Activated naive CD4-positive, alpha-beta T cell treated with anti-CD3 and anti-CD28 coated beads for 36 hours (primary cell): ENCODE measurements at places on chromosomes 6 and 20. TPM values are rescaled to one million over a fixed set of nuclear protein-coding genes. Genes with fewer than 3 reads are reported as not detected.

- no peaks in the 10 kb centered on the region for H3K27me3 ChIP-seq
- peaks cover 14% of the 10 kb centered on the region for H3K36me3 ChIP-seq
- DNase-seq = no peak
- peak overlapping the region; percentile 94 for H3K4me3 ChIP-seq
These were observed 662 bp upstream of the SLC9A8 start for GRCh38 chr20:49811825-49812506.

ARHGAP40 gene
- not detected for total RNA-seq

GRCh38 chr6:157672726-157673412, 150.2 kb upstream of the SNX9 start:
- no peak for DNase-seq
- no peak overlapping the region for H3K4me3 ChIP-seq
- no peaks in the 10 kb centered on the region for H3K27me3 ChIP-seq
- H3K27ac ChIP-seq = no peak overlapping the region
- H3K36me3 ChIP-seq = no peaks in the 10 kb centered on the region

DAAM2 gene
- total RNA-seq = not detected

DNA sequence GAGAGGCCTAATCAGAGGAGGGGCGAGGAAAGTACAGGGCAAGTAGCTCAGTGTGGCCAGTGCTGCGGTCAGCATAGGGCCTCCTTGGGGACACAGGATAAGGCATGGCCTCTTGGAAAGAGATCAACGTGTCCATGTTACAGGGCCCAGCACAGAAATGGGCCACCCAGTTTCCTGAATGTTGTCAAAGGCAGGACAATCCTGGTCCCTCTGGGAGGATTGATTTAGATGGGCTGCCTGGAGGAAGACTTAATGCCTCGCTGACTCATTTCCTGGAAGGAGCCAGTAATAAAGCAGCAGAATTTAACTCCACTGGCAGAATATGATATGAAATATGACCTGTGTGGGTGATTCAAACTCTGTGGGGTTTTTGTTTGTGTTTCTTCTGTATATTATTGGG, 16.6 kb downstream of the DDO start:
- no peak overlapping the region for H3K27ac ChIP-seq
- no peaks in the 10 kb centered on the region for H3K36me3 ChIP-seq
- H3K4me1 ChIP-seq = no peaks in the 10 kb centered on the region

DNA sequence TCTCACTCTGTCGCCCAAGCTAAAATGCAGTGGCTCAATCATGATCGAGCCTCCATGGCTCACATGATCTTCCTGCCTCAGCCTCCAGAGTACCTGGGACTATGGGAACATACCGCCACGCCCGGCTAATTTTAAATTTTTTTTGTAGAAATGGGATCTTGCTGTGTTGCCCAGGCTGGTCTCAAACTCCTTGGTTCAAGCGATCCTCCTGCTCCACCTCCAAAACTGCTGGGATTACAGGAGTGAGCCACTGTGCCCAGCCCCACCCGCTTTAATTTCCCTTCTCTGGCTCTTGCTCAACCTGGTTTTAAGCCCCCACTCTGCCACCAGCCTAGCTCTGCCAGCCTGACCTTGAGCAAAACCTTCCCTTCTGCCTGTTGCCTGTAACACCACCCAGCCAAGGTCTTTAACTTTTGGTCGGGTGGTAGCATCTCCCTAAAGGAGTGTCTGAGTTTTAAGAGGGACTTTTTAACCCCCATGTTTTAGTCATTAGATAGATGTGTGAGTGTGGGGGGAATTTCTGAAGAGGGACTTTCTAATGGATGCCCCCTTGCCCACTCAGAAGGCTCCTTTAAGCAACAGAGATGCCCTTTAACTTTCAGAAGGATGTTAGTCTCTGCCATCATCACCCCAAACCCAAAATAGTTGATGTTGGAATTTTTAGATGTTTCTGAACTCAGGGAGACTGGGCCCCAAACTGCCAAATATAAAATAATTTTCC, 71.8 kb upstream of the FOXP4 start:
- H3K27me3 ChIP-seq = peaks cover 43% of the 10 kb centered on the region
- H3K4me1 ChIP-seq = peaks cover 8% of the 10 kb centered on the region
- no peak overlapping the region for H3K27ac ChIP-seq
- H3K36me3 ChIP-seq = no peaks in the 10 kb centered on the region
- H3K4me3 ChIP-seq = no peak overlapping the region

PTK6 gene
- total RNA-seq = 0.38 TPM

C2 gene
- total RNA-seq = 2.1 TPM

DNA sequence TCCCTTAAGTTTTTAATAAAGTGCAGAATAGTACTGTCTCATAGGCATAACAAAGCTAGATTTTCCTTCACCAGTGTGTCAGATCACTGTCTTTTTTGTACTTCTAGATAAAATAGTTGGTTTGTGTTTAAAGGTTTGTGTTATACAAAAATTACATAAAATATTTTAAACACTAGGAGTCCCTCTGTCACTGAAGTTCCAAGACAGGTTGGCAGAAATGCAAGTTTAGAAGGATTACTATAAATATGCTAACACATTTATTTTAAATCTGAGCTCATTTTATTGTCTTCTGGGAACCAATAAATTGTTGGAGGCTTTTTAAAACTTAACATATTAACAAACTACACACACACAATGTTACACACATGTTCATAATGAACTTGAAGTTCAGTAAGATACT, 30.8 kb upstream of the RUNX2 start:
- DNase-seq = no peak
- peaks cover 35% of the 10 kb centered on the region for H3K4me1 ChIP-seq
- H3K27ac ChIP-seq = no peak overlapping the region
- no peaks in the 10 kb centered on the region for H3K27me3 ChIP-seq
- no peaks in the 10 kb centered on the region for H3K36me3 ChIP-seq

GRCh38 chr6:111250791-111251354, 163.6 kb downstream of the SLC16A10 start:
- no peaks in the 10 kb centered on the region for H3K27me3 ChIP-seq
- no peaks in the 10 kb centered on the region for H3K4me1 ChIP-seq
- no peak overlapping the region for H3K27ac ChIP-seq

DNA sequence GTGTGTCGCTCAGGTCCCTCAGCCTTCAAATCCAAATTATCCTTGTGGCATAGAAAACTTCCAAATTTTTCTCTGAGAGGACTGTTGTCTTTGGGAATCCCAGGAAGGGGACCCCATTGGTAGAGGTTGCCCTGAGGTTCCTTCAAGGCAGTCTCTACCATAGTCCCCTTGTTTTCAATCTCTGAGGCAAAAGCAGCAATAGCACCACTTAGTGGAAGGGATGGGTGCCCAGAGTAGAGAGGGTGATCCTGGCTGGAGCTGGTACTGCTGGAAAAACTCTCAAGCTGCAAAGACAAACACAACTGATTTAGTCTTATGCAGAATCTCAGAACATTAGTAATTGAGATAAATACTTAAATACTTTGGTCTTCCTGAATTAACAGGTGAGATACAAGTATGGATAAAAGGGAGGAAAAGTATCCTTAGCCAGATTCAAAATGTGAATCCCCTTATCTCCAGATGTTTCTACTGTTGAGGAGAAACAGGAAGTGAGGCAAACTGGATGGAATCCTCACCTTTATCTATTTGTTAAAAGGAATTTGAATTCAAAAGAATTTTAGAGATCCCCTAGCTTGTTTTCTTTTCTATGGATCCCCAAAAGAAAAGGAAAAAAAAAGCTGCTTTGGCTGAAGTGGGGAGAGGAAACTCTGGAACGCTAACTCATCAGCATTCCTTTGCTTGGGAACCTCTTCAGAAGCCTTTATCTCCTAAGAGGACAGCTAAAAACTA, 13.4 kb downstream of the ZNF318 start:
- no peak overlapping the region for H3K4me3 ChIP-seq
- no peak overlapping the region for H3K27ac ChIP-seq
- no peaks in the 10 kb centered on the region for H3K27me3 ChIP-seq
- peaks cover 12% of the 10 kb centered on the region for H3K4me1 ChIP-seq

DDX43 gene
- total RNA-seq = not detected

GRCh38 chr6:130216620-130217019, 6.1 kb downstream of the SAMD3 start:
- H3K4me1 ChIP-seq = peaks cover 46% of the 10 kb centered on the region
- no peaks in the 10 kb centered on the region for H3K27me3 ChIP-seq
- no peak overlapping the region for H3K4me3 ChIP-seq
- no peak overlapping the region for H3K27ac ChIP-seq

DNA sequence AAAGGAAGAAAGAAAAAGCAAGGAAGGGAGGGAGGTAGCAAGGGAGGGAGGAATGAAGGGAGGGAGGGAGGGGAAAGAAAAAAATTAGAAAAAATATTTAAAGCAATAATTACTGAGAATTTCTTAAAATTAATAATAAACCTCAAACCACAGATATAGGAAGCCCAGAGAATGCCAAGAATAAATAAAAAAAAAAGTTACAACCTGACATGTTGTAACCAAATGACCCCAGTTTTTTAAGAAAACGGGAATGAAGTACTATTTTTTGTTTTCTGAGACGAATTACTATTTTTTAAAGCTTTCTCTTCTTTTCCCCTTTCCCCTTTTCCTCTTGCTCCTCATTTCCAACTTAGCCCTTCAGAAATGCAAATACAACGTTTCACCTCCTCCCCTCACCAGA, 16.7 kb downstream of the SLC17A1 start:
- no peak overlapping the region for H3K4me3 ChIP-seq
- no peak overlapping the region for H3K27ac ChIP-seq
- no peaks in the 10 kb centered on the region for H3K4me1 ChIP-seq
- no peaks in the 10 kb centered on the region for H3K36me3 ChIP-seq
- DNase-seq = no peak
- peaks cover 4% of the 10 kb centered on the region for H3K27me3 ChIP-seq

HLA-F gene
- 310 TPM for total RNA-seq

VGLL2 gene
- not detected for total RNA-seq

RSPO3 gene
- not detected for total RNA-seq

DNA sequence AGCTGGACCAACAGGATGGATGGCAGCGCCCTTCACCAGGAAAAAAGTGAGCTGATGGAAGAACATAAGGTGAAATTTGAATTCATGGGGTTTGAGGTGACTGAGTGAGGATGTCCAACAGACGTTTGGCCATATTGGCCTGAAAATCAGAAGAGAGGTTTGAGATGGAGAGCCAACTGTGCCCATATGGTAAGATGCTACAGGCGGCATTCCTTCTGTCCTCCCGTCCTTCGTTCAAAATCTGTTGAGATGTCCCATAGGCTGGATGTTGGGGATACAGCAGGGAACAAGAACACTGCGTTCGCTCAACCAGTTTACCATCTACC, 468 bp upstream of the CMTR1 start:
- no peaks in the 10 kb centered on the region for H3K27me3 ChIP-seq
- peaks cover 32% of the 10 kb centered on the region for H3K4me1 ChIP-seq
- DNase-seq = no peak

DNA sequence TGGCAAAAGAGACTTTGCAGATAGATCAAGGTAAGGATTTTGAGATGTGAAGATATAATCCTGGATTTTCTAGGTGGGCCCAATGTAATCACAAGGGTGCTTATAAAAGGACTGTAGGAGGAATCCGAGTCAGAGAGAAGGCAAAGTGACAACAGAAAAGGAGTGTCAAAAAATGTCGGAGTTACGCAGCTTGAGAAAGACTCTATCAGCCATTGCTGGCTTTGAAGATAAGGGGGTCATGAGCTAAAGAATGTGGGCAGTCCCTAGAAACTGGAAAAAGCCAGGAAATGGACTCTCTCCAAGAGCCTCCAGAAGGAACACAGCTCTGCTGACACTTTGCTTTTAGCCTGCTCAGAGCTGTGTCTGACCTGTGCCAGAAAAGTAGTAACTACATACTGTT, 8.7 kb upstream of the RWDD1 start:
- H3K4me3 ChIP-seq = no peak overlapping the region
- no peak overlapping the region for H3K27ac ChIP-seq
- no peaks in the 10 kb centered on the region for H3K36me3 ChIP-seq

- no peaks in the 10 kb centered on the region for H3K36me3 ChIP-seq
- H3K4me3 ChIP-seq = no peak overlapping the region
- no peak overlapping the region for H3K27ac ChIP-seq
- peaks cover 11% of the 10 kb centered on the region for H3K4me1 ChIP-seq
- peaks cover 5% of the 10 kb centered on the region for H3K27me3 ChIP-seq
- peak; percentile 69 for DNase-seq
These were observed 174.1 kb downstream of the BMP7 start for GRCh38 chr20:57092112-57092899.

- DNase-seq = no peak
- H3K4me1 ChIP-seq = peaks cover 3% of the 10 kb centered on the region
- H3K4me3 ChIP-seq = no peak overlapping the region
These were observed 4.9 kb upstream of the PTGIS start for GRCh38 chr20:49572857-49573256.

NECAB3 gene
- total RNA-seq = 14.3 TPM

DNA sequence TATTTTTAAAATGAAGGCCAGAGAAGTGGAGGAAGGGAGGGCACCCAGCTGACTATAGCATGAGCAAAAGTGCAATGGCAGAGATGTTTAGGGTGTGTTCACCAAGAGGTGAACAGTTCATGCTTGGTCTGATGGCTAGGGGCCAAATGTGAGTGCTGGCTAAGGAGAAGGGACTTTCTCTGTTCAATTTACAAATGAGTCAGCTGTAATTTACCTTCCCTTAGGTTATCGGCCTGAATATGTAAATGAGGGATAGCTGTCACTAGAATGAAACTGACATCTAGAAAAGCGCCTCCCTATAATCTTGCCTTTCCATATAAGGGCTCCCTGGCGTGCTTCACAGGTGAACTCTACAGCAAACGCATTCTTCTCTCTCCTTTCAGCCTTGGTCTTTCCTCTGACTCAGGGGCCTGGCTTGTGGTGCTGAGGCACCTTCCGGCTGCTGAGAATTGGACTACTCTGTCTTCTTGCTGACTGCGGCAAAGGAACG, 114.7 kb upstream of the BACH2 start:
- H3K36me3 ChIP-seq = peaks cover 3% of the 10 kb centered on the region
- no peak overlapping the region for H3K4me3 ChIP-seq
- H3K27me3 ChIP-seq = no peaks in the 10 kb centered on the region

GRCh38 chr6:106161311-106161874, 75.3 kb downstream of the PRDM1 start:
- H3K27me3 ChIP-seq = no peaks in the 10 kb centered on the region
- no peak overlapping the region for H3K27ac ChIP-seq
- H3K36me3 ChIP-seq = no peaks in the 10 kb centered on the region

- no peak for DNase-seq
- peaks cover 20% of the 10 kb centered on the region for H3K4me1 ChIP-seq
- H3K27ac ChIP-seq = no peak overlapping the region
- no peaks in the 10 kb centered on the region for H3K36me3 ChIP-seq
These were observed 38.2 kb upstream of the SLCO4A1 start for GRCh38 chr20:62603907-62604785.

GRCh38 chr6:157381631-157382621, 936 bp downstream of the ZDHHC14 start:
- peak; percentile 58 for DNase-seq
- H3K27ac ChIP-seq = peak overlapping the region; percentile 63
- H3K4me1 ChIP-seq = peaks cover 33% of the 10 kb centered on the region
- peak overlapping the region; percentile 79 for H3K4me3 ChIP-seq
- peaks cover 12% of the 10 kb centered on the region for H3K27me3 ChIP-seq

GRCh38 chr6:43021270-43022047, at the start of gene RRP36:
TSS of gene RRP36 (plus strand) at chr6:43021623. CDS start at chr6:43021655, 32 bp downstream.
- peaks cover 19% of the 10 kb centered on the region for H3K36me3 ChIP-seq
- DNase-seq = peak; percentile 79
- H3K4me3 ChIP-seq = peak within 1 kb of the TSS; percentile 96

- H3K27ac ChIP-seq = no peak overlapping the region
- H3K4me1 ChIP-seq = no peaks in the 10 kb centered on the region
- H3K36me3 ChIP-seq = no peaks in the 10 kb centered on the region
- no peak overlapping the region for H3K4me3 ChIP-seq
These were observed 157.8 kb downstream of the CLIC5 start for GRCh38 chr6:45857827-45858226.

- H3K4me3 ChIP-seq = no peak overlapping the region
- H3K27me3 ChIP-seq = peaks cover 10% of the 10 kb centered on the region
- H3K27ac ChIP-seq = no peak overlapping the region
- peaks cover 7% of the 10 kb centered on the region for H3K36me3 ChIP-seq
- no peaks in the 10 kb centered on the region for H3K4me1 ChIP-seq
These were observed 1516.4 kb upstream of the DEFB115 start for GRCh38 chr20:29740951-29741593.
